Renal pelvis (tissue), 12 donors: ENCODE measurements at places on chromosomes 3 and 15.
A peak's percentile ranks its signal among the peaks of the same experiment; 100 is the strongest.

DNA sequence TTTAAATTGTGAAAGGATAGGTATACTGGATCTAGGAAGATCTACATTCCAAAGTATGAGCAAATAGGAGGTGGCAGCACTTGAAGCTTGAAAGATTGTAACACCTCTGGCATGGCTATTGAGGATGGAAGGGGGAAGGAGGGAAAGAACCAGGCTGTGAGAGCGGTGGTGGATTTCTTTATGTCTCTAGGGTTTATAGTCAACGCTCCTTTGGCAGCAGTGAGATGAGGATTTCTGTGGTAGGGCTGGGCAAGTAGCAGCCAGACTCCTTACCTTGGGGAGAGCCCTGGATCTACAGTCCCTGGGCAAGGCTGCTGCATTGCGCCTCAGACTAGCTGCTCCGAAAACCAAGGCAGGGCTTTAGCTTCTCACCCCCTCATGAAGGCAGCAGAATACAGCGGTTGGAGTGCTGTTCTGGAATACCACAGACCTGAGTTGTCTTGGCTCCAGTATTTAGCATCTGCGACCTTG, 53.2 kb downstream of the MEF2A start:
- DNase-seq = no peak

DNA sequence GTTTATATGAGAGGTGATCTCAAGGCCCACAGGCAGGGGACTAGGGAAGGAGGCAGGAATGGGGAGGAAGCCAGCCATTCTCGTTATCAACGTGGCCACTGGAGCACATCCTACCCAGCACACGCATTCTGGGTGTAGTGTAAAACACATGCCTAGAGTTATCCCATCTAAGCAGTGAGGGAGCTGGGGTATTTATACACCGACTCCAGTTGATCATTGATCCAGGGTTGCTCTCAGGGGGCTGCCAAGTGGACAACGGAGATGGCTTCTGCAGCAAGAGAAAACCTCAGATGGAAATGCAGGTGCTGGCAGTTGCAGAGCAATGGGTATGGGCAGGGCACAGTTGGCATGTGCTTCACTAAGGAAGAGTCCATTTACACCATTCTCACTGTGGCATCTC, 30.4 kb upstream of the SYNM start:
- DNase-seq = no peak

DNA sequence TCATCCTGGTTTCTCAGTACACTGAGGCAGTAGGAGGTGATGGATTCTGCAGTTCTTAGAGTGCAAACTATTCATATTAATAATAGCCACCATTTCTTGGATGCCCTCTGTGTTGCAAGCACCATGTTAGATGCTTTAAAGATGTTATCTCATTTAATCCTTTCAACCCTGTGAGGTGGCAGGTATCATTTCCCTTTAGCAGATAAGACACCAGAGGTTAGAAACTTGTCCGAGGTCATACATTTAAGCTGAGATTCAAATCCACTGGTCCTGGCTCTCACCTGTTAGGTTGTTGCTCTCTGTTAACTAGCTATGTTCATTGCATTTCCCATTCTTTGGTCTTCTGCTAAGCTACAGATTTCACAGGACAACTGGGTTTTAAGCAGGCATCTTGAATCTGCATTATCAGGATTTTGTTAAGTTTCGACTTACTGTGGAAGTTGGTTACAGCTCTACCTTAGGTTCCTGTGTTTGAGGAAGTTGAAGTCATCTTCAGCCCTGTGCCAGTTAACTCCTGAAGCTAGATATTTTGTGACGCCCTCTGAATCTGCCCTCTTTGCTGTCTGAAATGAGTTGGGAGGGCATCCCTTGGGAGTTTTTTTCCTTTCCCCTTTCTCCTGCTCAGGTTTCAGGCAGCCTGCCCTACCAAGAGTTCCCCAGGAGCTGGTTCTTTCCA, 6.4 kb downstream of the PDE8A start:
- no peak for DNase-seq

DNA sequence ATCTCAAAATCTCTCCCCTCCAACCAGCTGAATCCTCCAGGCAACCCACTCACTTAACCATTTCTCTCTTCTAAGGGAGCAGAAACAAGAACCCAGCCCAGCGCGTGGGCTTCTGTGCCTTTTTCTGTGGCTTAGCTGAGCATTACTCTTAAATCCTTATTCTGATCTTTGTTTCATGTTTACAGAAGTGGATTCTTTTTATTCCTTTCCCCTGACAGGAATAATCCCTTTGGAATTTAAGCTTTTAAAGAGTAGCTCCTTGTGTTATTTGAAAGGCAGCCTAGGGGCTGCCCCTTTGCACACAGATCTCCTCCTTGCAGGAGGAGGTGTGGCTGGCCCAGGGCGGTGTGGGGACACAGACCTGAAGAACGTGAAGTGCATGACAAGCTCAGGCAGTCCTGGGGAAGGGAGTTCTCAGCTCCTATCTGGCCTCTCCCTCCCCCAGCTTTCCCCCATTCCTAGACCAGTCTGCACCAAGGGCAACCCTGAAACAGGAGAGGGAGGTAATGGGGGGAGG, 77.1 kb upstream of the UBE2E1 start:
- no peak for DNase-seq

DNA sequence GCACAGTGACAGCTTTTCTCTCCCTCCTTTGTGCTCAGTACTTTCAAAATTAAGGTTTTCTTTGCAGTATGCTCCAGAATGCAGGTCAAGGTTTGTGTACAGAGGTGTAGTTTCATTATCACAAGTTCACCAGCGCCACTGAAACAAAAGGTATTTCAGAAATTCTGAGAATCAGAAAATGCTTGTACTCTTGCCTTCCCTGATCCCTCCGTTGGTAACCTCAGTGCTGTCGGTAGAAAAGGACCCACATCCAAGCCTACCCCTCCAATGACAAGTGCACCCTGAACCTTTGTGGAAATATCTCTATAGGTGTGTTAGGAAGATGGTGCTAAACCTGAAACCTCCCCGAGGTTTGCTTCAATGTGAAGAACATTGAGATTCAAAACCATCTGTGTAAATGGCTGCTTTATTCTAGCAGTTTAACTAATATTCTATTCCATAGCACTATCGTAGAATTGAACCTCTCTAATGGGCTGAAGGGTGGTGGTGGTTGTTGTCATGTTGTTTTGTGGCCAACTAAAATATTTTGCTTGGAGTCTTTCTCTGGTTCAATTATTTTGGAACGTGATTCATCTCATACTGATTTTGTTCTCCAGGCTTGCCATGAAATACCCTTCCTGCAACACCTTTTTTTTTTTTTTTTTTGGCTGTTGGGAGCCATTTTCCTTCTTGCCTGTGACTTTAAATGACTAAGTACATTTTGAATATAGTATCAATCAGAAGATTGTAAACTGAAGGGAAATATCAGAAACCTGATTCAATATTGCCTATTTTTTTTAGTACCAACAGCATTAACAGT, 20.7 kb downstream of the ZBTB38 start:
- DNase-seq = no peak

- no peak for DNase-seq
Measured at GRCh38 chr15:57767481-57767880, 61.0 kb downstream of the POLR2M start.

- DNase-seq = no peak
Measured at GRCh38 chr15:88641959-88642452, 3.2 kb downstream of the ISG20 start.

DNA sequence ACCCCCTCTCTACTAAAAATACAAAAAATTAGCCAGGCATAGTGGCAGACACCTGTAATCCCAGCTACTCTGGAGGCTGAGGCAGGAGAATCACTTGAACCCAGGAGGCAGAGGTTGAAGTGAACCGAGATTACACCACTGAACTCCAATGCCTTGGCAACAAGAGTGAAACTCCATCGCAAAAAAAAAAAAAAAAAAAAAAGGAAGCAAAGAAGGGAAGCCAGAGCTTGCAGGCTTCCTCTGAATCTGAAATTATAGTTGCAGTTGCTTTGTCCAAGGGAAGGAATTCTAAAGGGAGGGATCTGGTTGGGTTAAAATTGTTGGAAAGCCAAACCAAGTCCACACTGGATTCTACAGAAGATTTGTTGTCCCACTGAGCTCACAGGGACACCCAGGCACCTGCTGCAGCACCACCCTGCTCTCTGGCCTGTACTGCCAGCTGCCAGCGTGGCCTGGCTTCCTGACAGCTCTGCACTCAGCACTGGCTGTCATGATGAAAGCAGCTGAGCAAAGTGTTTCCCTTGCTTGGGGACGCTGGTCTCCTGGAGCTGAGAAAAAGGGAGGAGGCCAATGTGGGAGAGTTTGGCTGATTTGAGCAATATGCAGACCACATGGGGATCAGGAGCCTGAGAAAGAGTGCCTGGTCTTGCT, 88.8 kb upstream of the HES1 start:
- DNase-seq = no peak

DNA sequence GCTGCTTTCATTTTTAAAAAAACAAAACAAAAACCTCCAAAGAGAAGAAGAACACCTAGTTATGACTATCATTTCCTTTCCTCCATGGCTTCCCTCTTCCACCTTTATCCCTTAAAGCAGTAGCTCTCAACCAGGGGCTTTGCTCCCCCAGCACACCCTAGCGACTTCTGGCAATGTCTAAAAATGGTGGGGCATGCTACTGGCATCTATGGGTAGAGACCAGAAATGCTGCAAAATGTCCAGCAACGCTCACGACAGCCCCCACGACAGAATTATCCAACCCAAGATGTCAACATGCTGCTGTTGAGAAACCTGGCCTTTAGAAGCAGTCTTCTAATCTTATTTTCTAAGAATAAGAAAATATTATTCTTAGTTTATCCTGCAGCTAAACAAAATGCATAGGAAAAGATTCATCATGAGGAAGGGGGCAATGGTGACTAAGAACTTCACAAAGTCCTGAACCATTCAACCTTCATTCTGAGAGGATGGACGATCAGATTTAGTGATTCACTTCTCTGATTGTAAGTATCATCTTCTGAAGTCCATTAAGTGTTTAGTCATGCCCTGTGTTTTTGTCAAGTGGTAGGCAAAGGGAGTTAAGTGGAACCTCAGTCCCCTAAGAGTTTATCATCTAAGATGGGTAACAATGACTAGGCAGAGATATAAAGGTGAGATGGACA, 81.7 kb downstream of the CCNL1 start:
- DNase-seq = no peak

DNA sequence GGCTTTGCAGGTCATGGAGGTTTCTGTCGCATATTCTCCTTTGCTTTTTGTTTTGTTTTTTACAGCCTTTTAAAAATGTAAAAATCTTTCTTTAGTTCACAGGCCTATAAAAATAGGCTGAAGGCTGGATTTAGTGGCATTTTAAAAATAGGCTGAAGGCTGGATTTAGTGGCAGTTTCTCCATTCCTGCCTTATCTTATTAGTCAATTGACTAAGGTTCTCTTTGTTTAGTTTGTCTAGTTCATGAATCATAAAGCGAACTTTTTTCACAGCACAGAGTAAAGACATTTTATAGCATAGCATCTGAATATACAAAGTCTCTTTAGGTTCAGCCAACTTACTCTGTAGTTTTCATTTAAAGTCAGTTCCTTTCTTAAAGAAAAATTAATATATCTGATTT, 31.4 kb downstream of the AP4E1 start:
- DNase-seq = no peak

DNA sequence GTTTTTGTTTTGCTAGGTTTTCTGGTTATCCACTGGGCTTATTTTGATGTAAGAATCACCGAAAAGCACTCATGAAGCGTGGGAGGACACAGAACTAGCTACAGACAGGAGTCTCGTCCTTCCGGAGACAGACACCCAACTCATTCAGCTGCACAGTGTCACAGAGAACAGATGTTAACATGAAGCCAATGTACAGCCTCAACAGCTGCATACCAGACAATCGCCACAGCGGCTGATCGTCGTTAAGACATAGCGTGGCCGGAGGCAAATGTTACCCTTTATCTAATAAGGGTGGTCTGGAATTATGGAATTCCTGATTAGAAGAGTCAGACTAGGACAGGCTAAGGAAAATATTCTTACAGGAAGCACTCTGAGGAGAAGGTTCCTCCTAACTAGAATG, 1.1 kb upstream of the PYGO1 start:
- peak; percentile 28 for DNase-seq

DNA sequence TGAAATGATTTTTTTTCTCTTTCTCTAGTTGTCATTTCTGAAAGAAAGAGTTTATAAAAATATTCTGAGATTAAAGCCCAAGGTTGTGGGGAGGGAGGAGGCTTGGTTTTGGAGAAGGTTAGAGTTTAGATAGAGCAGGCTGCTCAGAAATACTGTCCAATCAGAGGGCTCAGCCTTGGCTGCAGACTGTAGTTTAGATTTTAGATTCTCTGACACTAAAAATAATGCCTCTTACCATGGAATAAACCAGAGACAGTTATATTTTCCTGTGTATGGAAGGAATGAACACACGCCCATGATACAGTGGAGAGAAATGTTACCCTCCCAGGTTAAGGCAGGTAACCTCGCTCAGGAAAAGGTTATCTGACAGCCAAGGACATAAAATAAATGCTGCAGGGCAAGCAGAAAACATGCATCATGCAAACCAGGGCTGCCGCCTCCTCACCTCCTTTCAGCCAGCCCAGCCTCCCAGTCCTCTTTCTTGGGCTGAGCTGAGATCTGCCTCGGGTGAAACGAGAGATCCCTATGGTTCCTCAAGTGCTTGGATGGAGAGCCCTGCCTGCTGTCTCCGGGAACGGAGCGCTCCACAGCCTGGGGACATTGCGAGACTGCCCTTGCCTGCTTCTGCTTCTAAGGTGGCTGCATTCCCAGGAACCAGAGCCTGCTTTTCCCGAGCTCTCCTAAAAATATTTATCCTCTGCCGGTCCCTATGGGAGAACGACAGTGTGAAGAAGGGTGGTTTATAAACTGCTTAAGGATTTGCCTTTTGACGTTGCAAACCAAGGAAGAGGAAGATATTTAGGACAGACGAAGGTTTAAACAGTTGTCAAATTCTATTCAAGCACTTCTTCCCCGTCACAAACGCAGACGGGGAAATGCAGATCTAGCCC, 848 bp downstream of the NCEH1 start:
- DNase-seq = peak; percentile 14

GRCh38 chr3:126346466-126346865, 10.7 kb downstream of the KLF15 start:
- DNase-seq = no peak

GRCh38 chr3:49173116-49173791, 1.9 kb downstream of the KLHDC8B start:
- DNase-seq = peak; percentile 80

DNA sequence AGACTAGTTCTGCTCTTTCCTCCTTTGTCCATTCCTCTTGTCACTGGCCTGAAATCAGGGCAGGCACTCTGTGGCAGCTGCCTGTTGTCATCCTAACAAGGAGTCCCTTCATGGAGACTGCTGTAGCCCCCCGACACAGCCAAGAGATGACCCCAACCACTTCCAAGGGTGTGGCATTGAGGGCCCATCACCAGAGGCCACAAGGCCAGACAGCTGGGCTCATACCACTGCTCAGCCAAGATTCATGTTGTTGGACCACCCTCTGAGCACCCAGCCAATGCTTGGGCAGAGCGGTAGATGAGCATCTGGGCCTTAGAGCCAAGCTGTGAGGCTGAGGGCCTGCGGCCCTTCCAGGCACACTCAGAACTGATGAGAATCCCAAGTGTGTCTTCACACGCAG, 85.4 kb downstream of the EPHB1 start:
- no peak for DNase-seq

DNA sequence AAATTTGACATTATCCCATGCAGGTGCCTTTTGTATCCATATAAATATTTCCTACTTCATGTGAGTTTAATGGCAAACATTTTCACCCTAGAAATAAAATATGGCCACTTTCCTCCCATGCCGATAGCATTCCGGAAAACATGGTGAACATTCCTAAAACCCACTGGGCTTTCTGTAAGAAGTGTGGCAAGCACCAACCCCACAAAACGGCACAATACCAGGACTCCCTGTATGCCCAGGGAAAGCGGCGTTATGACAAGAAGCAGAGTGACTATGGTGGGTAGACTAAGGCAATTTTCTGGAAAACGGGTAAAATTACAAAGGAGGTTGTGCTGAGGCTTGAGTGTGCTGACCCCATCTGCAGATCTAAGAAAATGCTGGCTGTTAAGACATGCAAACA, 7.6 kb downstream of the ANXA2 start:
- no peak for DNase-seq
